T-helper 9 cell (primary cell): ENCODE measurements at places on chromosomes 16 and 17.

DNA sequence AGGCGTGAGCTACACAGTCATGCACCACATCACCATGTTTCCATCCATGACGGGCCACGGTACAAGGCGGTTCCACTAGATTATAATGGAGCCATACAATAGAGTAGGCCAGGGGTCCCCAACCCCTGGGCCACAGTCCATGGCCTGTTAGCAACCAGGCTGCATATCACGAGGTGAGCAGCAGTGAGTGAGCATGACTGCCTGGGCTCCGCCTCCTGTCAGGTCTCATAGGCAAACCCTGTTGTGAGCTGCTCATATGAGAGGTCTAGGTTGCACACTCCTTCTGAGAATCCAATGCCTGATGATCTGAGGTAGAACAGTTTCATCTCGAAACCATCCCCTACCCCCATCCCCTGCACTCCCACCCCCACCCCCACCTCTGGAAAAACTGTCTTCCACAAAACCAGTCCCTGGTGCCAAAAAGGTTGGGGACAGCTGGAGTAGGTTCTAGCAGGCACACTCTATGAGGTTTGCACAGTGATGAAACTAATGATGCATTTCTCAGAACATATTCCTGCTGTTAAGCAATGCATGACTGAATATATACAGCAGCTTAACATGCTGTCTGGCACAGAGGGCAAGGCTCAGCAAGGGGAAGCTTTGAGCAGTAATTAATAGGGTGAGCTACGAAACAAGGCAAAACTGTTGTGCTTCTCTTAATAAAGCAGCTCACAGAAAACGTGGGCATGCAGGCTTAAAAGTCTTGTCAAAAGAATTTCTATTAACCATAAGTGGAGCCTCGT lies 108.0 kb downstream of the VPS53 start:
- no peak for DNase-seq

DNA sequence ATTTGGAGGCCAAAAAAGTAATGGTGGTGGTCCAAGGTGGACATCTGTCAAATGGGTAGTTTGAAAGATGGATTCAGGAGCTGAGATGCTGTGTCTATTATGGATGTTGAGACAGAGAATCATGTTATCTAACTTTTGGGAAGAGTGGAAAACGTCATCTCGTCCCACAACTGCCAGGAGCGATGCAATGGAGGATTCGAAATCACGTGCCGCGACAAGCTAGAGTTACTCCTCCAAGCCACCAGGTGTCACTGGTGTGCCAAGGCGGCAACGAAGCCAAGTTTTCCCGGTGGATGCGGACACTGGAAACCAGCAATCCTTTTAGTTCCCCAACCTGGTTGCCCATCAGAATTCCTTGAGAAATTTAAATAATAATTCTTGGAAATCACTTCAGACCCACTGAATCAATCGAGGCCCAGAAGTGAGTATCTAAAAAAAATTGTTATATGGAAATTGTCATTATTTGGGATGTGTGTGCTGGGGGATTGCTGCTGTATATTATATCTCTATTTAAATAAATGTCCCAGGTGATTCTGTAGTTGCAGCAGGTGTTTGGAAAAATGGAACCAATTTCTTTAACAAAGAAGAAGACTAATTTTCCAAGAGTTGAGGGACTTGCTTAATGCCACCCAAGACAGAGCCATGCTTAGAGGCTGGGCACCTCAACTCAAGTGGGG lies 206.1 kb downstream of the HAPSTR1 start:
- DNase-seq: no peak

GRCh38 chr17:50021681-50022370 lies 26.8 kb upstream of the DLX3 start:
- DNase-seq: no peak

DNA sequence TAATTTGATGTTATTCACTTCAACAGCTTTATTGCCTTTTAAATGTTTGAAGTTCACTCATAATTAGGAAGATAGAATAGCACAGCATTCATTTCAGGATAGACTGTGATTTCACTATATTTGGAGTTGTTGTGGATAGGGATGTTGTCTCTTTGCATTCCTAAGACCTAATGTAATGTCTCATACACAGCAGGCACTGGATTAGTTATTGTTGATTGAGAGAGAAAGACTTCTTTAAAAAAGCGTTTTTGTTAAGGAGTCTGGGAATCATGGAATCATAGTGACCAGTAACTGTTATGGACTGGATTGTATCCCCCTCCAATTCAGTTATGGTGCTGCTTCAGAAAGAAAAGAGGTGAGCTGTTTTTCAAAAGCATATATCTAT lies 122.0 kb downstream of the USP22 start:
- no peak for DNase-seq

- no peak for DNase-seq
Observed at GRCh38 chr17:42518046-42518754, 17.8 kb upstream of the NAGLU start.

DNA sequence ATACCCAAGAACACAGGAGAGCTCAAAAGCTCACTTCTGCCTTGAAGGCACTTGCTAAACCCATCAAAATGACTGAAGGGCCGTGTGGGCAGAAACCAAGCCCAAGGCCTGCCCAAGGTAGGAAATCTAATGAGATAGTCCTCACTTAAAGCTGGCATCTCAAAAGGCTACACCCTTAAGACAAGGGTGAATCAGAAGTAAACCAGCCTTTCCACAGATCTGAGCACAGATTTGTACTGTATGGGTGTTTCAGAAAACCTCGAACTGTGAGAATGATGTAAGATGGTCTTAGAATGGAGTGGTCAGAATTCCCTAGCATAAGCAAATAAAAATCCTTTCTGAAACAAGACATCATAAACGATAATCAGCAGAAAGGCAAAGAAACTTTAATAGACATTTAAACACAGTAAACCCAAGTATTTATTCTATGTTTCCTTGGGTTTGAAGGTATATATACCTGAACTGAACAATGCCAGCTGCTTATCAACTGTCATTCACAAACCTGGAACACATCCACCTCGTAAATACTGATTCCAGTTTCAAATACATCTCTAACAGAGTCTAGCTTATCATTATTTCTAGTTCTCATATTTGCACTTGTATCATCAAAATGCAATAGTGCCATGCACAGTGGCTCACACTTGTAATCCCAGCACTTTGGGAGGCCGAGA lies 37.8 kb downstream of the GLG1 start:
- DNase-seq: no peak

DNA sequence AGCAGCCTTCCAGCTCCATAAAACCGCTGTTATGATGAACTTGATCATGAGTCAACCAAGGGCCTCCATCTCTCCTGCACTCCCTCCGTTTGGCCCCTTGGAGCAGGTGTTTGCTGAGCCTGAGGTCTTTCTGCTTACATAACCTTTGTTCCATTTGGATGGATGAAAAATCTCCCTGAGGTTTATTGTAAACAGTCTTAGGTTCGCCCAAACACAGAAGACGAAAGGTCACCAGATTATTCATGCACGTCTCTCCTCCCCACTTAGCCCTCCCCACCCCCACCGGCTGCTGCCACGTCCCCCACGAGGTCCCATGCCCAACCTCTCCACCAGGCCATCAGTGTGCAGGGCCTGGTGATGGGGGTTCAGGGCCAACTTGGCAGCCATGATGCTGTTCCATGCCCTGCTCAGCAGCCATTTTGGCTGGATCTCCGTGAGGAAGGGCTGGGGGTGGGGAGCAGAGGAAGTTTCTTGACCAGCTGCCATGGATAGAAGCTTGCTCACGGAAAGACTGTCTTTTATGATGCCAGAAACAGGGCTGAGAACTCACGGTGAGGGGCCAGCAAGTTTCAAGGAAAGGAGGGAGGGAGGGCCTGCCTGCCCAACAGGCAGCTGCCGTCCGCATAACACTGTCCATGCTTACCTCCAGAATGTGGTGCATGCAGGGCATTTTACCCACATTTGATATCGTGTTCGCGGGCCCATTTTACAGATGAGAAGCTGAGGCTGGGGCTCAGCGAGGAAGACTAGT lies 47.8 kb upstream of the FOXF1 start:
- no peak for DNase-seq

DNA sequence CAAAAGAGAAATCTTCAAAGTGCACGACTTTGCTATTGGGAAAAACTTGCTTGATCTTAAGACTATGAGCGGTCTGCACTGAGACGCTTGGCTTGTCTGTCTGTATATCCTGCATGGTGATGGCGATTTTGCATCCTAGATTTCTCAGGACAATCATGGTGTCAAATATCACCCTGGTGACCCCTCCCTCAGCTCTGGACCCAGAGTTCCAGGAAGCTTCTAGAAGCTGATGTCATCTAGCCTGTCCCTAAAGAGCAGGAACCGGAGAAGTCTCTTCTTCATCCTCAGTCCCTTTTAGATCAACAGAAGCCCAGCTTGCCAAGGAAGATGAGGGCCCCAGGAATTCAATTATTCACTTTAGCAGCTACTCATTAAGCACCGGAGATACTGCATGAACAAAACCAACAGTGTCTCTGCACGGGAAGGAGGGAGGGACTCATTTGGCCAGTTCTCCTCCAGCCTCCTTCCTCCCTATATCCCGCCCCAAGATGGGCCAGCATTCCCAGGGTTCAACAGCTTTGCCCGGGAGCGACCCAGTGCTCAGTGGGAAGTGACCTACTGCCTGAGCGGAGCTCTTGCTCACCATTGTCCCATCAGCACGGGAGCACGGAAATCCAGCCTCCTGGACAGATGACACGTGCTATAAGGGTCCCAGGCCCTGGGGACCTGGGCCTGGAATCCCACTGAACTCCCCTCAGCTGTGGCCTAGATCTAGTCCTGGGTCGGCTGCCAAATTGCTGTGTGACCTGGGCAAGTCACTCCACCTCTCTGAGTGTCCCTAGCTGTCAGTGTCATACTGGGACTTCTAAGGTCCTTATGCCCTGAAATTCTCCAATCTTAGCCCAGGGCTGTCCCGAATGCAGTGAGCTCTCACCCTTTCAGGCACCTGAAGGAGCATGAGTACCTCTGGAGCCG lies 3.8 kb downstream of the EMP2 start:
- DNase-seq: no peak

DNA sequence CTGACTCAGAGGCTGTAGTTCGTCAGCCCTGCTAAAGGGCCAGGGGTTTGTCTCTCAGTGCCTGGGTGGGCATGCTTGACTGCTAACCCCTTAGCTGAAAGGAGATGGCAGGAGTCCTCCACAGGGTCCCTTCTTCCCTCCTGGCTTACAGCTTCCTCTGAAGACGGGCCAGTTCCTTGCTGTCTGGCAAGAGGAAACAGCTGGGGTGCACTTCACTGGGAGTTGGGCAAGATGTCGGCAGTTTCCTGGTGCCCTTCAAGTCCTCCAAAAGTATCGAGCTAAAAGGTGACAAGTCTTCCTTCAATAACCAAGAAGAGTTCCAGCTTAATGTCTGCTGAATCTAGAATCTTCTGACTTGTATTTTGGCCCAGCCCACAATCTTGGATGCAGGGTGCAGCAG lies 23.4 kb downstream of the NUP85 start:
- no peak for DNase-seq

DNA sequence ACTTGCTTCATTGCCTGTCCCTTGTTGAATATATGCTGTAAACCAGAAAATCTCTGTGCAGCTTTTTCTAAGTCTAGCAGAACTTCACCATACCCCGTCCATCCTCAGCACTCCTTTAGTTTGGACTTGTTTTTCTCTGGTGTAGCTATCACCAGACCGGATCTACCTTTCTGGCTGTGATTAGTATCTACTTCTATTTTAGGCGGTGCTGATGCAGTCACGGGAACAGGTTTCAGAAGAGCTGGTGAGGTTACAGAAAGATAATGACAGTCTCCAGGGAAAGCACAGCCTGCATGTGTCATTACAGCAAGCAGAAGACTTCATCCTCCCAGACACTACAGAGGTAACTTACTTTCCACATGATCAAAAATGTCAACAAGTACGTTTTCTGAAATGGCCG lies 46.4 kb downstream of the NUP88 start:
- no peak for DNase-seq

DNA sequence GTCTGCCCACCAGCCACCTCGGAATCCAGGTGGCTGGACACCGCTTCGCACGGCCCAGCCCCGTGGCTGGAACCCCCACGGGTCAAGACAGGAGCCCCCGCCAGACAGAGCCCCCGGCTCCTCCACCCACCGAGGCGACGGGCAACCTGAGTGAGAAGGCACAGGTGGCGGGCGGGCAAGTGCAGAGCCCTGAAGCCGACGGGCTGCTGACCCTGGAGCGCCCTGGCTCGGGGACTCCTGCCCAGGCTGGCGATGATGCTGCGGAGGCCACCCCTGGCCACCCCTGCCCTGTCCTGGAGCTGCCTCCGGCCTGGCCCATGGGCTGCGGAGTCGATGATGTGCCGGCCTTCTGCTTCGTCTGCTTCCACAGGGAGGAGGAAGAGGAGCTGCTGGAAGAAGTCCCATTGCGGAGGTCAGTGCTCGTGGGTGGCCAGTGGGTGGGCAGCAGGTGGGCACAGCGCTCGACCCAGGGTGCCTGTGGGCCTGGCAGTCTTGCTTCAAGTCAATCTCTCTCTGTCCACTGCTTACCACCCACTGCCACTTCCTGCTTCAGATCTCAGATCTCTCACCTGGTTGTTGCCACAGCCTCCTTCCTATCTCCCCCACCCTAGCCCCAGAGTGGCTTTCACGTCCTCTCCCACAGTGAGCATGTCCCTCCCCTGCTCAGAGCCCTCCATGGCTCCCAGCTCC lies 33.1 kb upstream of the SBK1 start:
- no peak for DNase-seq
